ENCODE measurements at places on chromosomes 16 and 17. TPM values are rescaled to one million over a fixed set of nuclear protein-coding genes. Genes with fewer than 3 reads are reported as not detected.

- no peak overlapping the region for H3K4me3 ChIP-seq
- no peak overlapping the region for H3K27ac ChIP-seq
- H3K27me3 ChIP-seq, result peaks cover 16% of the 10 kb centered on the region
- no peak for DNase-seq
- H3K4me1 ChIP-seq, result no peaks in the 10 kb centered on the region
Observed at GRCh38 chr17:31738488-31738887, 120.6 kb downstream of the COPRS start.

GRCh38 chr17:61331886-61332285, 67.8 kb upstream of the TBX2 start:
- DNase-seq, result no peak
- no peaks in the 10 kb centered on the region for H3K27me3 ChIP-seq
- no peak overlapping the region for H3K4me3 ChIP-seq
- no peaks in the 10 kb centered on the region for H3K4me1 ChIP-seq

DNA sequence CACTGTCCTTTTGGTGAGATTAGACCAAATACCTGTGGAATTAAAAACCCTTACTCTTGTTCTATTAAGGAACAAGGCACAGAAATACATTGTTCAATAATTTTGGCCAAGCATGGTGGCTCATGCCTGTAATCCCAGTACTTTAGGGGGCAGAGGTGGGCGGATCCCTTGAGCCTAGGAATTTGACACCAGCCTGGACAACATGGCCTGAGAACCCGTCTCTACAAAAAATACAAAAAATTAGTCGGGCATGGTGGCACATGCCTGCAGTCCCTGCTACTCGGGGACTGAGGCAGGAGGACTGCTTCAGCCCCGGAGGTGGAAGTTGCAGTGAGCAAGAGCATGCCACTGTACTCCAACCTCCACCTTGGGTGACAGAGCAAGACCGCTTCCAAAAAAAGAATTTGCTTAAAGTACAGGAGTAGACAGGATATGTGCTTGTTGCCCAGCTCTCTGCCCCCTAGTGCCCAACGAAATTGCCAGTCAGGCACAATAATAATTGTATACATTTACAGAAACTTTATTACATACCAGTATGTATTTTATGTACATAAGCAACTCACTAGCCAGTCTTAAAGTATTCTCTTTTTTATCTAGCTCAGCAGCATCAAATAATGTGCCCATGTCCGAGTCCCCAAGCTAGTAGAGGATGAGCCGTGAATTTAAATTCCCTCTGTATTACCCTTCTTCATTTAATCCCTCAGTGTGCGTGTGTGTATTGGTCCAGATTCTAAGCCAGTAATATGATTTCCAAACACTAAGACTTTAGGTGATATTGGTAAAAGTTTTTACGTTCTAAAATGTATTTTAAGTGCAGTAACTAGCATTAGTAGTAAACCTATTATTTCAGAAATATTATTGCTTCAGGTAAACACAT, 1.4 kb downstream of the THUMPD1 start:
- H3K36me3 ChIP-seq, result peaks cover 27% of the 10 kb centered on the region
- peak overlapping the region; percentile 97 for H3K4me3 ChIP-seq
- no peak for DNase-seq
- peaks cover 11% of the 10 kb centered on the region for H3K4me1 ChIP-seq

DNA sequence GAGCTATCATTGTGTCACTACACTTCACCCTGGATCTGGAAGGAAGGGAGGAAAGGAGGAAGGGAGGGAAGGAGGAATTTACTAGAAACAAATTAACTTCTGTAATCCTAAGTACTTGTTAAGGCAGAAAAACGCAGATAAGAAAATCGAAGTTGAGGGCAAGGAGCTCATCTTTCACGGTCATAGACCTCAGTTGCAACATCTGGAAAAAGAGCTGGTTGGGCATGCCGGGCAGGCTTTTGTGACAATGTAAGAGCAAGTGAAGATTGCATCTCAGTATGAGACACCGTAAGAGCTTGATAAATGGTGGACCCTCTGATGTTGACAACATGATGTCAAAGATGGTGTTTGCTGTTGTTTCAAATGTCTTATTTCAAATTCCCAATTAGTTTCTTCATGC, 721.5 kb downstream of the MAF start:
- no peak overlapping the region for H3K4me3 ChIP-seq
- no peak overlapping the region for H3K27ac ChIP-seq
- no peaks in the 10 kb centered on the region for H3K36me3 ChIP-seq
- no peak for DNase-seq
- no peaks in the 10 kb centered on the region for H3K4me1 ChIP-seq

DNA sequence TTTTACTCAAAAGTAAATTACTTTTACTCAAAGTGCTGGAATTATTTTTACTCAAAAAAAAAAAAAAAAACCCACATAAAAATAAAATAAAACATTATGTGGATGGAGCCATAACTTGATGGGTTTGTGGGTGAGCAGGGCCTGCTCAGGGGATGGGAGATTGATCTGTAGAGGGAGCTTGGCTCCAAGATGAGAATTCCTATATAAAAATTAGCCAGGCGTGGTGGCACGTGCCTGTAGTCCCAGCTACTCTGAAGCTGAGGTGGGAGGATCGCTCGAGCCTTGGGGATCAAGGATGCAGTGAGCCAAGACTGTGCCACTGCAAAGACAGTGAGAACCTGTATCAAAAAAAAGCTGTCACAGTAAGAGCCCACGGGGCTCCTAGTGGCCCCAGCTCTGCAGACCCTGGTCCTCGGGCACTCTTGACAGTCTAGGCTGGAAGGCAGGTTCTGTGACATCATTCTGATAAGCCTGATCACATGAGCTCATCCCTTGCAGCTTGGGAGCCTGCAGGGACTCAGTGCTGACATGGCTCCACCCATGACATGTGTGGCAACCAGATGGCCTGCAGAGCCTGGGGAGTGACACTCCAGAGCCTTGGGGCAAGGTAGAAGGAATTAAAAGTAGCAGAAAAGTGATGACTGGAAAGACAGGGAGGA, 42.5 kb downstream of the ST3GAL2 start:
- no peak overlapping the region for H3K4me3 ChIP-seq
- peaks cover 2% of the 10 kb centered on the region for H3K36me3 ChIP-seq
- no peaks in the 10 kb centered on the region for H3K27me3 ChIP-seq
- H3K27ac ChIP-seq, result no peak overlapping the region

DNA sequence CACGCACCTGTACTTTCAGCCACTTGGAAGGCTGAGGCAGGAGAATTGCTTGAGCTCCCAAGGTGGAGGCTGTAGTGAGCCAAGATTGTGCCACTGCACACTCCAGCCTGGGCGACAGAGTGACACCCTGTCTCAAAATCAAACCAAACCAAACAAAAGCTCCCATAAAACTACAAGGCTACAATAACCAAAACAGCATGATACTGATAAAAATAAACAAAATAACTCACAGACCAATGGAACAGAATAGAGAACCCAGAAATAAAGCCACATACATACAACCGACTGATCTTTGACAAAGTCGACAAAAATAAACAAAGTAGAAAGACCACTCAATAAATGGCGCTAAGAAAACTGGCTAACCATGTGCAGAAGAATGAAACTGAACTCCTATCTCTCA, 37.2 kb downstream of the BRD7 start:
- H3K4me1 ChIP-seq, result peaks cover 49% of the 10 kb centered on the region
- no peaks in the 10 kb centered on the region for H3K27me3 ChIP-seq
- H3K36me3 ChIP-seq, result peaks cover 35% of the 10 kb centered on the region
- no peak overlapping the region for H3K27ac ChIP-seq
- no peak for DNase-seq

MYH2 gene
- not detected for total RNA-seq

Data from activated T-helper 1 cell treated with anti-CD3 and anti-CD28 coated beads, Interleukin-12 subunit alpha, Interleukin-12 subunit beta, Interleukin-2, Interleukin-4 antibody, amounts not matched to agents 30 ng/mL and 10 ng/mL and 1 ng/mL, durations not matched to agents 14 hours and 24 hours and 36 hours (primary cell).